Gastroesophageal sphincter (tissue), 4 donors: ENCODE measurements at places on chromosomes 2 and 18.

- peak; percentile 94 for ATAC-seq
Observed at GRCh38 chr18:48161191-48161910, 230.9 kb upstream of the SMAD2 start.

GRCh38 chr2:72147303-72147971 is at the start of gene CYP26B1:
Gene CYP26B1, minus strand, starts transcription at chr2:72147862. Its CDS starts 28 bp downstream, at chr2:72147834.
- no peak for ATAC-seq

GRCh38 chr18:67875060-67875459 is 358.5 kb upstream of the DSEL start:
- no peak for ATAC-seq

- no peak for ATAC-seq
Observed at GRCh38 chr2:203238292-203238703, 520 bp upstream of the CYP20A1 start.

DNA sequence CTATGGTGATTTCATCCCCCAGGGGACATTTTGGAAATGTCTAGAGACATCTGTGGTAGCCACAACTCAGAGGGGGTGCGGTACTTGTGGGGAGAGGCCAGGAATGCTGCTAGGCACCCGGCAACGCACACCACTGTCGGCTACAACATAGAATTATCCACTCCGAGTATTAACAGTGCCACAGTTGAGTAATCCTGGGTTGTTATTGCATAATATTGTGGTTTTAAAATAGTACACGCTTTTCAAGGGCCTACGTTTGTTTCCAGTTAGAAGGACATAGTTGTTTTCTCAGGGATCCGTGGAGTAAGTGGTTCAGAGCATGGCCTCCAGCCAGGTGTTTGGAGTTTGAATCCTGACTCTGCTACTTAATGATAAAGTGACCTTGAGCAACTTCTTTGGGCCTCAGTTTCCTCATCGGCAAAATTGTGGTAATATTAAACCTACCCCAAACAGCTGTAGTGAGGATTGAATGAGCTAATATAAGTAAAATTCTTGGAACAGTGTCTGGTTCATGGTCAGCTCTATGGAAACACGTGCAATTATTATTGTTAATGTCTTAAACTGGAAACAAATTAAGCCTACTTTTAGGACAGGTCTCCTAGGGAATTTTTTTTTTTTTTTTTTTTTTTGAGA is 24.5 kb downstream of the CYP27A1 start:
- ATAC-seq, result peak; percentile 98

DNA sequence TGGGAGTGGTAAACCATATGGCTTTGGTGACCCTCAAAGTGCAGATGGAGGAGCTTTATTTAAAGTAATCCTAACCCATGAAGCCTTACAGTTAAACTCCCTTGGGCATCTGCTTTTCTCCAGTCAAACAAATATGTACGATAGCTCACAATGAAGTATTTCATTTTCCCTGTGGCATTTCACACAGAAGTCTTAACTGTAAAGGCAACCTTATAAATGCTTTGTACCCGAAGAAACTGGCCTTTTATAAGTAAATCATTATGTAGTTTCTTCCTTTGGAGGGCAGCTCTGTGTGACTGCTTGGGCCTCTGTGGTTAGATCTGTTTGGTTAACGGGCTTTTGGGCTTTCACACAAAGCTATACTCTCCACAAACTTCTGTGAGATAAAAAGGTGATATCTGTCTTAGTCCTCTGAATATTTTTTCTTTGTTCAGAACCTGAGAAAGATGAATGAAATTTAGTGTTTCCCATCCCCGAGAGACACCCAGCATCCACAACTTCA is 46.6 kb downstream of the SCN1A start:
- ATAC-seq, result no peak

DNA sequence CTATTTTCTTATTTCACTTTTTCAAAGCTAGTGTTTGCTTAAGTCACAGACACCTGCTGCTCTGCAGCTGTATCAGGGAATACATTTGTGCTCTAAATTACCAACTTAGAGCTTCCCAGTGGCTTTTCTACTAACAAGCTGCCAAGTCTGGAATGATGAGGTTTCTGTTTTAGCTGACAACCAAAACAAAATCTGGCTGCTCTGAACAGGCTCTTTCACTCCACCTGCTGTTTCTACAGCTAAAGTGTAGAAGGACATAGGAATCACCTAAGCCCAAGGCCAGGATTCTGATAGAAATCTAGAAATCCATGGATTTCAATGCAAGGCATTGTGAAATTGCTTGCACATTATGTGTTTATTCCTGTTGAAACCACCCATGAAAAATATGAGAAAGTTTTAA is 201.2 kb downstream of the SUCLG1 start:
- ATAC-seq, result no peak

DNA sequence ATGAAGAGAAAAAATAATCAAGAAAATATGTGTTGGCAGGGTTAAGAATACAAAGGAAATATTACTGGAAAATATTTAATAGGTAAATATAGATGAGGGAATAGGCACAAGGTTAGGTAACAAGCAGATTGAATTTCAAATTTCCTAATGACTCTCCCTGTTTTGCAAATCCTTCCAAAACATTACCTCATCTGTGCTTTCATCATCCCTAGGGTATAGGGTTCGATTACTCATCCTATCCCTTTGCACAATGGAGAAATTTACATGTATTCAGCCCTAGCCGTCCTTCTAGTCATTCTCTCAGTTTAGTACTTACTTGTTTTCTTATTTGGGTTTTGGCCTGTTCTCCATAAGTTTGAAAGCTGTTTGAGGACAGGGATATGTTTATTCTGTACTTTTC is 864.6 kb upstream of the FSHR start:
- peak; percentile 39 for ATAC-seq

DNA sequence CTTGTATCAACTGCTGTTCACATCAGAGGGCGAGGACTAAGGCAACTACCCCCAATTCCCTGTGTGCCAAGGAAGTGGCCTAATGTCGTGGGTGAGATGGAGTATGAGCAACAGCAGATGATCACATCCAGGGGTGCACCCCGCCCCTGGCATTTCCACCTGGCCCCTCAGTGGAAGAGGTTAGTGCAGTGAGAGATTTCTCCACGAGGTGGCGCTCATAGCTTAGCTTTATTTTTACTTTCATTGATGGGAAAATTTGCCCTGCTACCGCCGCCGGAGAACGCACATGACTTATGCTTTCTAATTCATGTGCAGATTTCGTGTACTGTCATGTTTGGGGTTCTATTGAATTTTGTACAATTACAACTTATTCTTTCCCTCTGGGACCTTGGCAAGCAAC is 470.6 kb upstream of the MEX3C start:
- ATAC-seq, result no peak

DNA sequence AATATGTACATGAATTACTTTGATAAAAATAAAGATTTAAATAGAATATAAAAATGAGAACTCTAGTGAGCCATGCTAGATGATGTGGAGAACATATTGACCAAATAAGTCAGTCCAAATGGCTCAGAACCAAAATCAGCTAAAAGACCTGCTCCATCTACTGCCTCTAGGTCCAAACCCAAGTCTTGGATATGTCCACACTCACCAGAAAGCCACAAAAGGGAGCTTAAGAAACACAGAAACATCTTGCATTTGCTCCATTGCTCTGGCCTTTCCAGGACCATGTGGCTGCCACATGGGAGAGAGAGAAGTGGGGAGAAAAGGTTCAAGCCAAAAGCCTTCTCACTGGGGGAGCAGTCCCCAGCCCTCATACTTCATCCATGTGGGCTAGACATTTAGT is 272.5 kb downstream of the DYSF start:
- ATAC-seq, result no peak

DNA sequence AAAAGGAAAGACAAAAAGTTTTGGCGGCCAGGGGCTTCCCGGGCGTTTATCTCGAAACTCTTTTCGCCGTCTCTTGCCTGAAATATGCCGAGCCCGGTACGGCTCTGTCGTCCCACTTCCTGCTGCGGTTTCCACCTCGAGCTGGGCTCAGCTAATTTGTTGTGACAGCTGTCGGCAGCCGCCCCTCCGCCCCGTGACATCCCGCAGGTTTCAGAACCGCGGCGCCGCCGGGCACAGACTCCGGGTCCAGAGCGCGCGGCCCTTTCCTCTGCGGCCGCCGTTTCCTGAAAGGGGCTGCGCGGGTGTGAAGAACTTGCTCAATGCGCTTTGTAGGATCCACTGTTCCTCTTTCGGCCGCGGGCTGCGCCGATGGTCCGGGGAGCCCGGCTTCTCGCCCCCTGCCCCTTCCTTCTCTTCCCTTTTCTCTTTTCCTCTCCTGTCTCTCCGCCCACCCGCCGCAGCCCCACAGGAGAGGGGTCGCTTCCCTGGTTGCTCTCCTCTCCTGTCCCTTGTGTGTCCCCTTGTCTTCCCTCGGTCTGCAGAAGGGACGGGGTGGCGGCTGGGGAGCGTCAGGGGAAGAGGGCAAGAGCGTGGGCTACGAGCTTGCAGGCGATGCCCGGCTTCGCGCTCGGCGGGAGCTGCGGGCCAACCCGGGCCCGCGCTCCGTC is 648 bp downstream of the ARID5A start:
- peak; percentile 22 for ATAC-seq

GRCh38 chr2:185063761-185064160 is 465.4 kb downstream of the ZNF804A start:
- no peak for ATAC-seq

- no peak for ATAC-seq
Observed at GRCh38 chr2:75545387-75545786, 15.4 kb downstream of the EVA1A start.

DNA sequence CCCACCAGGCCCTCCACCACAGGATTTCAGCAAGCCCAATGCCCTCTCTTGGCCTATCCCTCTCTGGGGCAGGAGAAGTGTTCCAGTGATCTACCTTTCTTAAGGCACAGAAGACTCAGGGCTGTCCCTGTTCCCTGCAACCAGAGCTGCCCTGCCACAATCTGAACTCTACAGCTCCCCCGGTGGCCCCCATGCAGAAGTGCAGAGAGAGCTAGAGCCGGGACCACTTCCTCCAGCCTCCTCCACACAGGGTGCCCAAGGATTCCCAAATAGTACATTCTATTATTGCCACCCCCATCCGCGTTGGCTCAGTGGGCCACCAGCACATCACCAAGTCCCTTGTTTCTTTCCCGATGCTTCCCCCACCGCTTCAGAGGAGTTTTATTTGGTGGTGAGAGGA is 114.8 kb upstream of the PTPRM start:
- peak; percentile 58 for ATAC-seq

GRCh38 chr2:74659462-74659861 is 5.4 kb downstream of the SEMA4F start:
- no peak for ATAC-seq

DNA sequence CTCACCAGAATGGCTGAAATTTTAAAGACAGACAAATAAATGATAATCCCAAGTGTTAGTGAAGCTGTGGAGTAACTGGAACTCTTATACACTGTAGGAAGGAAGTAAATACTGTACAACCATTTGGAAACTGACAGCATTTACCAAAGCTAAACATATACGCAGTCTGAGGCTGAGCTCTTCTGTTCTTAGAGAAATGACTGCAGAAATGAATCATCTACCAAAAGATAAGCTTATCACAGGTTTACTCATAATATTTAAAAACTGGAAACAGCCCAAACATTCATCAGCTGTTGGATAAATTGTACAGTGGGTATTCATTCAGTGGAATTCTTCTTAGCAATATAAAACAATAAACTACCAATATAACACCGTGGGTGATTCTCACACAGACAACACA is 218.2 kb upstream of the RAB12 start:
- ATAC-seq, result no peak

DNA sequence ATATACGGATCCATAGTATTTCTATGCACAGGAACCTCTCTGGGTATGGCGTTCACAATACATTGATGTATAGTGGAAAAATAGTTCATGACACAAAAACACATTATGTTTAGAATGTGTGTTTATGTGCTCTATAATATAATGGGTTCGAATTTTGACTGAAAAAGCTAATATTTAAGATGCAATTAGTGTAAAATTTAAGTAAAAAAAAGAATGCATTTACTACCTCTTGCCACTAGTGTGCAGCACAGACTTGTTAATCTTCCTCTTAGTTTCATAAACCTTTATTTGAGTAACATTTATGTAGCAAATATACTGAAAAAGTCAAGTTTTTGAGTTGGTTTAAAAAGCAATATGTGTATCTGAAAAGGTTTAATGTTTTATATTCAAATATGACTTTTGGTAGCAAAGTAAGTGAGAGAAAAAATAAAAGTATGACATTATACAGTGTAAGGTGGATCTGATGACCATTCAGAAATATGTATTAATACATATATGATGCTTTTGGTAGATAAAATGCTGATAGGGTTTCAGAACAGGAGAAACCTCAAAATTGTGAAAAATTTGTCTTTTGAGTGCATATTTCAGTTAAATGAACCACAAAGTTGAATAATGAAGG is 49.4 kb downstream of the CCDC102B start:
- no peak for ATAC-seq

GRCh38 chr2:236551471-236552211 is 18.0 kb upstream of the ACKR3 start:
- ATAC-seq, result no peak

GRCh38 chr2:157257312-157258252 is at the start of gene GALNT5:
Gene GALNT5, plus strand, starts transcription at chr2:157257705. Its CDS starts 378 bp downstream, at chr2:157258083.
- ATAC-seq, result peak; percentile 51

DNA sequence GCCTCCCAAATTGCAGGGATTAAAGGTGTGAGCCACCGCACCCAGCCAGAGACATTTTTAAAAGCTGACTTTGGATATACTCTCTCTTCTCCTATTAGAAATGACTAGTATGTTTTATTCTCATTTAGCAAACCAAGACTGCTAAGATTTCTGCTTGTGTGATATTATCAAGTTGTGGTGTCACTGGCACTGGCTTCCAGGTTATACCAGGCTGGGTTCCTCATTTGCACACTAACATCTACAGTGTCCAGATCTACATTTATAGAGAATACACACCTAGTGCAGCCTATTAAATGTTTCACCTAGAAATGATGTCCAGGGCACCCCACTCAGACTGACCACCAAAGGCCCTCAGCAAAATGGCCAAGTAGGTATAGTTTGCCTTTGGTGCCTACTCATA is 265.3 kb upstream of the STON1 start:
- no peak for ATAC-seq

DNA sequence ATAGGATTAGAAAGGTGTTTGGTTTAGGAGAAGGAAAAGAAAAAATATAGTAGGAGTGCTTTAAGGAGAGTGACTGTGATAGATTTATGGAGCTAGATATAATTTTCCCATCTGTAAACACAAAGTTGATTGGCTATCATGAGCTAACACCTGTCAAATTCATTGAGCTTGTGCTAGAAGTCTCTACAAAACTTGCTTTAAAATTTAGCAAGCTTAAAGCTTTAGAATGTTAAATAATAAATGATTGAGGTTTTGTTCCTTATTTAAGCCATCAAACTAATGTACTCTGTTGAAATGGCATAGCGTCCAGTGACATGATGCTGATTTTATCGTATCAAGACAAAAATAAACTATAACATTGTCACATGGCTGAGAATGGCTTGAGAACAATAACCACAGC is 1497.4 kb upstream of the DDX18 start:
- ATAC-seq, result no peak

- ATAC-seq, result no peak
Observed at GRCh38 chr2:119354860-119355259, 11.8 kb downstream of the C2orf76 start.

GRCh38 chr18:53541924-53542323 is 682.5 kb downstream of the MBD2 start:
- no peak for ATAC-seq

- ATAC-seq, result peak; percentile 91
Observed at GRCh38 chr2:217943446-217944321, 59.1 kb downstream of the TNS1 start.
